ENCODE measurements at places on chromosomes 7 and 10.

GRCh38 chr7:158127241-158127640 lies 460.4 kb downstream of the PTPRN2 start:
- DNase-seq = no peak

GRCh38 chr7:158374586-158374985 lies 213.0 kb downstream of the PTPRN2 start:
- no peak for DNase-seq

GRCh38 chr7:33692956-33693355 lies 212.4 kb upstream of the BMPER start:
- DNase-seq = no peak

- peak; percentile 66 for DNase-seq
These were observed 4.7 kb upstream of the NOS3 start for GRCh38 chr7:150986099-150986512.

DNA sequence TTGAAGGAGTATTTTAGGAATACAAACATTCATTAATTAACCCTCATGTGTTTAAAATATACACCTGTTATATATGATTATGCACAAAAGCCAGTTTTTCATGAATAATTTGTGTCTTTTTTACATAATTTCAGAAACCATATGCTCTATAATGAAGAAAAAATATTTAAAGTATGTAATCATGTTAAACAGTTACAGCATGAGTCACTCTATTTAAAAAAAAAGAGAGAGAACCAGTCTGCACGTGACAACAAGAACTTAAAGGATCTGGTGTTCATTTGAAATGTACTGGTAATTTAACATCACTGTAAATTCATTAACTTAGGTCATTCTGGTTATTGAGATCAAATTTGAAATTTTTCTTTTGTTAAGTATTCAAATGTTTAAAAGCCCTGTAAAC lies 228.5 kb downstream of the CACNB2 start:
- DNase-seq = no peak

Measured in Kasumi-1 (cell line).